ENCODE measurements at places on chromosomes 2 and 18. TPM values are rescaled to one million over a fixed set of nuclear protein-coding genes. Genes with fewer than 3 reads are reported as not detected.
A peak's percentile ranks its signal among the peaks of the same experiment; 100 is the strongest.

DNA sequence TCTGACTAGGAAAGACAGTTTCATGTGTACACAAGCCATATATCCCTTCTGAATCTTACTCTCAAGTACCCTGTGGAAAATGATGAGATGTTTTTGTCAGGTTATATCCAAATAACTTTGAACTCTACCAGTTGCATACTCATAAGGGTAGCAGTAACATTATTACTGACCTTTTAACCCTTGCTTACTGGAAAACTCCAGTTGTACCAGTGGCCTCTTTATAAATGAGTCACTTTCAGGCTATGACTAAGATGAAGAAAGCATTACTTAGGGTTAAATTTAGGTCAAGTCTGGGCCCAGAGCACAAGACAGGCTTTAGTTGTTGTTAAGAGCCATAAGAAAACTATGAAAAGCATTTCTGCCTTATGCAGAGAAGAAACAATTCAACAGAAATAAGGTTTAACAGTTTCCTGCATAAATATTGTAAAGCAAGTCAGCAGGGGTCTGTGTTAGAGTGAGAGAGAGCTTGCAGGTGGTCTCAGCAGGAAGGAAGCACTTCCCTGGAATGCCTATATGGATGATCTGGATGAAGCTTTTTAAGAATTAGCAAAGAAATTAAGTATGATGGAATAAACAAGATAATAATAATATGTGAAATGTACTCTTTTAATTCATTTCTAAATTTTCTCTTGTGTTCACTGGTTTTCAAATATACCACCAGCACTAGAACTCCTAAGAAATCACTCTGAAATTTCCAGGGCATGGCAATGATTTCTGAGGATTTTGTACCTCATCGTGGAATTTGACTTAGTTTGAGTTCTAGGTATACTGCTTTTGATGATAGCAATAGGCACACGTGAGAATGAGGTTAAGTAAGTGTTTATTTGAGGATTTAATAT, 126.6 kb downstream of the UBE2E3 start:
- H3K27ac ChIP-seq: peak overlapping the region; percentile 95
- H3K4me1 ChIP-seq: peaks cover 55% of the 10 kb centered on the region
- H3K27me3 ChIP-seq: no peaks in the 10 kb centered on the region
- H3K4me3 ChIP-seq: peak overlapping the region; percentile 88
- peaks cover 6% of the 10 kb centered on the region for H3K36me3 ChIP-seq
- peak; percentile 41 for DNase-seq

DNA sequence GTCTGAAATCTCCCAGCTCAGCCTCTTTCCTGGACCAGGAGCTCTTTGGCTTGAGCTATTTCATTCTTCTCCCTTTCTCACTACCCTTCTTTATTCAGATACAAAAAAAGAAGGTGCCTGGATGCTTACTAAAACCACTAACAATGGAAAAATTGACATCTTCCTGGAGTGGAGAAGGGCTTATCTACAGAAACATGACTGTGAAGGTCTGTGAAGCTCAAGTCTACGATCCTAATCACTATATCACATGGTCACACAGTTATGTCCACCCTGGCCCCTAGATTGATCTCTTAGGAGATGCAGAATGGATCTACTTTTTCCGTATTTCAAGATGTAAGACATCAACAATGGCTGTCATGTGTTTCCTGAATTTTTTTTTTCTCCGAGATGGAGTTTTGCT, 5.7 kb upstream of the KRCC1 start:
- peaks cover 32% of the 10 kb centered on the region for H3K4me1 ChIP-seq
- H3K27me3 ChIP-seq: no peaks in the 10 kb centered on the region
- no peak overlapping the region for H3K27ac ChIP-seq

DNA sequence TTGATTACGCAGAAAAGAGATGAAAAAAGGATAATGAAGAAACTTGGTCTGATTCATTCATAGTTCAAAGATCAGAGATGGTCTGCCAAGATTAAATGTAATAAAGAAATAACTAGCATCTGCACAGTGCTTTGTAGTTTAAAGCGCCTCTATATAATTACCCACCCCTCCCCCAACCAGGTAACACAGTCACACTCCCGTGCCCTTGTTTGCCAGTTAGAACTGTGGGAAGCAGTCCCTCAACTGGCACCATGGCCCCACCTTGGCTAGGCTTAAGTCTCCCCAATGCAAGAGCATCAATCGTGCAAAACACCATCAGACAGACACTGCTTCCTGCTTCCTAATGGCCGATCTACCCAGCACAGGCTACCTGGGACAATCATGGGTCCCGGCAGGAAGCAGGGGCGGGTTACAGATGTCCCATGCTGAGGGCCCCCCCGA, 11.6 kb downstream of the ADCY3 start:
- DNase-seq: no peak
- peaks cover 23% of the 10 kb centered on the region for H3K36me3 ChIP-seq
- H3K4me1 ChIP-seq: peaks cover 6% of the 10 kb centered on the region
- no peak overlapping the region for H3K4me3 ChIP-seq
- no peaks in the 10 kb centered on the region for H3K27me3 ChIP-seq

GRCh38 chr2:65049010-65049639, 7.1 kb upstream of the CEP68 start:
- no peak for DNase-seq
- no peaks in the 10 kb centered on the region for H3K27me3 ChIP-seq
- no peak overlapping the region for H3K4me3 ChIP-seq
- peaks cover 12% of the 10 kb centered on the region for H3K4me1 ChIP-seq
- H3K27ac ChIP-seq: no peak overlapping the region
- H3K36me3 ChIP-seq: peaks cover 8% of the 10 kb centered on the region

- H3K4me3 ChIP-seq: no peak overlapping the region
- no peak for DNase-seq
- H3K27me3 ChIP-seq: peaks cover 20% of the 10 kb centered on the region
- H3K27ac ChIP-seq: no peak overlapping the region
These were observed 62.5 kb downstream of the C1D start for GRCh38 chr2:68000170-68000825.

- peaks cover 13% of the 10 kb centered on the region for H3K4me1 ChIP-seq
- H3K36me3 ChIP-seq: no peaks in the 10 kb centered on the region
- peak; percentile 95 for DNase-seq
- peak within 1 kb of the TSS; percentile 92 for H3K27ac ChIP-seq
- peak within 1 kb of the TSS; percentile 96 for H3K4me3 ChIP-seq
These were observed at the start of gene SSB for GRCh38 chr2:169798718-169799592. SSB (plus strand) TSS chr2:169798871; CDS start chr2:169800961, 2,090 bp downstream.

PCARE gene
- not detected for total RNA-seq

Data from activated T-cell treated with anti-CD3 and anti-CD28 coated beads, Interleukin-2, amount 50 U/mL, for 72 hours (primary cell).